Mucosa of descending colon (tissue), 3 donors: ENCODE measurements at places on chromosomes 5 and 9. TPM values are rescaled to one million over a fixed set of nuclear protein-coding genes. Genes with fewer than 3 reads are reported as not detected.

The ARL10 gene
- 12.2 TPM for total RNA-seq

The RANBP3L gene
- total RNA-seq, result 2.8 TPM

The TMC1 gene
- 0.17 TPM for total RNA-seq

The PCDH1 gene
- 75.1 TPM for total RNA-seq

The GABRA1 gene
- total RNA-seq, result not detected

DNA sequence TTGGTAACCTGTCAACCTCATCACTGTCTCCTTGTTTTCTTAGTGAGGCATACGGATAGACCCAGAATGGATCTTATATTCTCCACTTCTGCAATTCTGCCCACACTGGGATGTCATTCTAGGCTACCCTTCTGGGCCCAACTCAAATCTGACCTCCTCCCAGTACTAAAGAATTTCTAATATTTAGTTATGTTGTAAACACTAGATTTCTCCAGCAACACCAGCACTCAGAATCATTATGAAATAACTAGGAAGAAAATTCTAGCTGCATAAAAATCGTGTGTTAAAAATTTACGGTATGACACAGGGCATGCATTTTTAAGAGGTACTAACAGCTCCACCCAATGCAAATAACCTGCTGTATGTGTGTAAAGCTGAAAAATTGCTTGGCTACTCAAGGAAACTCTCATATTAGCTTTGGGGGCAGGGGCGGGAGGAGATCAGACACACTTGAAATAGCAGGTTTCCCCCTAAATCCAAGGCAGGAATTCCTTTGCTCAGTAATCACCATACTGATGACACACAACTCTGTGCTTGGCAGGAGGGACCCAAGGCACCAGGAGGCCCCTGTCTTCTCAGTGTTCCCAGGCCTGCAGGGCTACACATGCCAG is 27.3 kb downstream of the MACROH2A1 start:
- DNase-seq, result no peak

DNA sequence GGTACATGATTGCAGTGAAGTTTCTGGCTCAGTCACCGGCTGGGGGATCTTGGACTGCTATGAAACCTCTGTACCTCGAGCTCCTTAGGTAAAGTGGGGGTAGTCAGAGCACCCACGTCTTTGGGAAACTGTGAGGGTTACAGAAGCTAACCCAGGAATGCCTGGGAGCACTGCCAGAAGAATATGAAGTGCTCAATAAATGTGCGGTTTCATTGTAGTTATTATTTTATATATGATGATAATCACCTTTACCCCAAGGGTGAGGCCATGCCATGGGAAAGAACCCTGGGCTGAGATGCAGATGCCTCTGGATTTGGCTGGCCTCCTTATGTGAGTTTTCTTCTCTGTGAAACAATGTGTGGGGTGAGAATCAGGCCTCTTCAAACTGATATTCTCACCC is 3.7 kb downstream of the NPR3 start:
- DNase-seq, result no peak

DNA sequence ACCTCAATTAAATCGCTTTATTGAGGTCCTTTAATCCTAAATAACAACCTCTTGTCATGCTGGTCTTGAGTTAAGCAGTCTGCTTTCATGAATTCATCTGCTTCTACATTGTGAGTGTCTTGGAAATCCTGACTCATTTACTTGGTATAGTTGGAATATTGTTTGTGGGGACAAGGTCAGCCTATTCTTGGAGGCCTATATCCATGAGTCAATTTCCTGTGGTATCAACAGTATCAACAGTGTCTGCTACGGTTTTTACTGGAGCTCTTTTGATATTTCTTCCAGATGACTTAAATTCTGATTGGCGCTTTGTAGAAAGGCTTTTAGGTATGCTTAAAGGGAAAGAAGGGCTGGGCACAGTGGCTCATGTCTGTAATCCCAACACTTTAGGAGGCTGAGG is 71.2 kb upstream of the PARP8 start:
- DNase-seq, result no peak

DNA sequence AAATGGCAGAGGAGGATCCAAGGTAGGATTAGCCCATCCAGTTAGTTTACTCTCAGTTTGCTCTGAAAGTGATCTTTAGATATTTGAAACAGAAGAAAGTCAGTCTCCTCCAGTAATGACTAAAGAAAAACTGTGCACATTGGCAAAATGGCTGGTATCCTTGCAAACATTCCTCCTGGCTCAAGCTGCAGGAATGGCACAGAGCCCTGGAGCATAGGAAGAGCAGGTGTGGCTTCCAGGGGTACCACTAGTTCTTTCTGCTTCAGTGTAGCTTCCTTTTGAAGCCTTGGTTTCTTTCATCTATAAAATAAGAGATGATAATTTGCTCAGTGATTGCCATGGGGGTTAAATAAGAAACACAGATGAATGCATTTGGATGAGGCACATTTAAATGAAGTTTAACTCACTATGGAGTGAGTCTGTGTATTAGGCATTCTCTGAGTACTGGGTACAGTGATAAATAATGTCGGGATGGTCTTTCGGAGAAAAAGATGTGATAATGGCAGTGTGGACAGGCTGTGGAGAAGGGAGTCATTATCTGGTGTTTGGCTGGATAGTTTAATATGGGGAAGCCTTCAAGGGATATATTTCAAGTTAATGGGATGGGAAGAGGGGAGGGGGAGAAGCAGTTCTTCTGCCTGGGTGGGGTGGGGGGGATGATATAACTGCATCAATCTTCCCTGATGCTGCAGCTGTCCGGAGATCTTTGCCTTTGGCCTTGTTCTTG is 217.3 kb upstream of the KLF4 start:
- DNase-seq, result no peak

- DNase-seq, result no peak
Measured at GRCh38 chr5:179883163-179883562, 24.5 kb downstream of the TBC1D9B start.

DNA sequence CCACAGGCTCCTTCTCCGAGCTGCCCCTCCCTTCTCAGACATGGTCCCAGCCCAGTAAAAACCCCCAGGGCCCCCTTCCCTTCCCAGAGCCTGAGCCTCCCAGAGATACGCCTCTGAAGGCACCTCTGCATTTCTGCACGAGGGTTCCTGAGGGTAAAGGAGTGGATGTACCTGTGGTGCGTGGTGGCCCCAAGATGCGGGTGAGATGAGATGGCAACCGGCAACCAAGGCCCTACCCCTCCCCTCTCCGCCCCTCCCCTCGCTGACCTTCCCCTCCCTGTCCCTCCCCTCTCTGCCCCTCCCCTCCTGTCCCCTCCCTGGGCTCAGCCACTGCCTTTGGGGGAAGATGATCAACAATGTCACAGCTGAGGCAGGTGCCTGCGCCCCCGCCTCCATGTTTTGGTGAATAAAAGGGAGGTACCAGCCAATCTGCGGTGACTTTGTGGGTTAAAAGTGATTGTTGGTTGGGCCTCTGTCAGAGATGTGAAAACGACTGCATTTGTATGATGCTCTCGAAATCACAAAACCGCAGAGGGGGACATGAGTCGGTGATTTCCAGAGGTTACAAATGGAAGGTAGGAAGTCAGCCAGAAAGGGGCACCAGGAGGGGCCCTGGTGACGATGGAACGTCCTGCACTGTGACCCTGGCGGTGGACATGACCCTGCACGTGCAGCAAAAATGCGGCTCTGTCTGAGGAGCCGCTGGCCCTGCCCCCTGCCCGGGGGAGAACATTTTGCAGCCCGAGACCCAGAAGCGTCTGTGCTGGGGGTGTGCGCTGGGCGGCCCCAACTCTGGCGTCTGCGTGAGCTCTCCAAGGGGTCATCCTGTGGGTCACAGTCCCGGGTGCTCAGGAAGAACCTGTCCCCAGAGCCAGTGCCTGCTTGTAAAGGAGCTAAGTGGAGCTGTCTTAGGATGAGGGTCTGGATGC is 3.7 kb downstream of the LCN9 start:
- no peak for DNase-seq

GRCh38 chr5:68336200-68336599 is 120.6 kb downstream of the PIK3R1 start:
- DNase-seq, result no peak

- no peak for DNase-seq
Measured at GRCh38 chr9:18588002-18588401, 114.0 kb downstream of the ADAMTSL1 start.

GRCh38 chr9:78038620-78039300 is 7.1 kb upstream of the GNAQ start:
- DNase-seq, result no peak

DNA sequence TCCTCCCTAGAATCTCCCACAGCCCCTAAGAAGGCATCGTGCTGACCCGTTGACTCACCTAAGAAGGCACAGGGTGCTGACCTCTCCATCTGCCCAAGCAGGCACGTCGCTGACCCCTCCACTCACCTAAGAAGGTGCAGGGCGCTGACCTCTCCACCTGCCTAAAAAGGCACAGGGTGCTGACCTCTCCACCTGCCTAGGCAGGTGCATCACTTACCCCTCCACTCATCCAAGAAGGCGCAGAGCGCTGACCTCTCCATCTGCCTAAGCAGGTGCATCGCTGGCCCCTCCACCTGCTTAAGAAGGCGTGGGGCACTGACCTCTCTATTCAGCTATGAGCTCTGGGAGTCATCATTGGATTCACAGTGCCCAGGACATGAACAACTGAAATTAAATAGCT is 54.4 kb upstream of the FCN1 start:
- DNase-seq, result peak; percentile 1

- no peak for DNase-seq
Measured at GRCh38 chr9:84969084-84969483, 299.6 kb downstream of the NTRK2 start.

GRCh38 chr5:99034336-99034735 is 105.5 kb upstream of the CHD1 start:
- DNase-seq, result no peak
